ENCODE measurements at places on chromosomes 1 and 21.

DNA sequence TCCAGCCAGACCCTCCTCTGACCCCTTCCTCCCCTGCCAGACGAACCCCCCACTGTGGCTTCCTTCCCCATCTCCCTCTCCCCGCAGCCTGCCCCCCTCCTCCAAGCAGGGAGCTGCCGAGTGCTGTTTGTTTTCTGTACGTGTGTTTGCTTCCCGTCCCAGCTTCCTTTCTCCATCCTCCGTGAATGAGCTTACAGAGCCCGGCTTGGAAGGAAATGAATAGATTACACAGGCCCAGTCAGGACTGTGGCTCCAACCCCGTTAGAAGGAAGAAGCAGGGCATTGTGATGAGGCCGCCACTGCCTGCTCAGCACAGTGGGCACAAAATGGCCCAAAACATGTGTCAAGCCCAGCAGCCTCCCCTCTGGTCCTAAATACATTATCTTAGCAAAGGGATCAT is 123.2 kb downstream of the IGSF21 start:
- no peak for DNase-seq

GRCh38 chr1:153506831-153507413 is 28.9 kb downstream of the S100A6 start:
- DNase-seq, result peak; percentile 96

DNA sequence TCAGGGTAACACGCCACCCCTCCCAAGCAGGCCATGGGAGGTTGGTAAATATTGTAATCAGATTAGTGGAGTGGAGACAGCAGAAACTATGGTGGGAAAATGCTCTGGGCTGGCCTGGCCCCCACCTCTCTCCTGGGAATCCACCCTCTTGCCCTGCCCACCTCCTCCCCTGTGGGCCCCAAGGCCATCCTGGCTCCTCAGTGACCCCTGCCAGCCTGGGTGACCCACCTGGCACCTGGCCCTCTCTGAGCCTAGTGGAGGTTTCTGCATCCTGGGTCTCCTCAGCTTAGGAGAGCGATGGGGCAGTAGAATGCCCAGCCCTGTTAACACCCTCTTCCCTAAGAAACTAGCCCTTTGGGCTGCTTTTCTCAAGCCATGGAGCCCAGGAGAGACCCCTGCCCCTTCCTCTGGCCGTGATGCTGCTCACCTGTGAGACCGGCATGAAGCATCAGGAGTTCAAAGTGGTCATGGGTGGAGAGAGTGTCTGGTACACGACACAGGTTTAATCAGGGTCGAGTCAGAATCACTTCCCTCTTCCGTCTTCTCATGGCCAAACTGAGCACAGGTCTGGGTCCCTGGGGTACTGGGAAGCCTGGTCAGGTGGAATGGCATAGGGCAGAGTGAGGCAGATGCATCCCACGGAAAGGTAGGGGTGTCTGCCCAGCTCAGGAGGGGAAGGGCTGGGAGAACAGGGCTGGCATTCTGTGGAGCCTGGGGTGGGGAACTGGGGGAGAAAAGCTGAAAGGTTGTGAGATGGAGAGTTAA is 10.7 kb upstream of the DMBX1 start:
- no peak for DNase-seq

DNA sequence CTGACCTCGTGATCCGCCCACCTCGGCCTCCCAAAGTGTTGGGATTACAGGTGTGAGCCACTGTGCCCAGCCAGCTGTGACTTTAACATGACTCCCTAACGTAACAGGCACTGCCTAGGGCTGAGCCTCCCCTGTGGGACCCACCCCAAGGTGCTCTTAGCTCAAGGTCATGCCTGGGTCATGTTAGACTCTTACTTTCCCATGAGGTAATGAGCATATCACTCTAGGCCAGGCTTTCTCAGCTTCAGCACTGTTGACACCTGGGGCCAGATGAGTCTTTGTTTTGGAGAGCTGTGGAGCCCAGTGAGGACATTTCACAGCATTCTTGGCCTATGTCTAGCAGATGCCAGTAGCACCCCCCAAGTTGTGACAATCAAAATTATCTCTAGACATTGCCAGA is 4.5 kb downstream of the NECAP2 start:
- no peak for DNase-seq

- no peak for DNase-seq
These were observed 35.4 kb upstream of the FGGY start for GRCh38 chr1:59261537-59261936.

GRCh38 chr1:30673395-30673794 is 50.0 kb downstream of the MATN1 start:
- no peak for DNase-seq

GRCh38 chr1:224430511-224431113 is 4.0 kb downstream of the WDR26 start:
- no peak for DNase-seq

- DNase-seq, result no peak
These were observed 422.4 kb downstream of the ADGRL2 start for GRCh38 chr1:82223091-82223490.
